ENCODE measurements at places on chromosomes 5 and 9.

GRCh38 chr5:7904170-7904569 lies 35.2 kb downstream of the MTRR start:
- DNase-seq, result no peak

DNA sequence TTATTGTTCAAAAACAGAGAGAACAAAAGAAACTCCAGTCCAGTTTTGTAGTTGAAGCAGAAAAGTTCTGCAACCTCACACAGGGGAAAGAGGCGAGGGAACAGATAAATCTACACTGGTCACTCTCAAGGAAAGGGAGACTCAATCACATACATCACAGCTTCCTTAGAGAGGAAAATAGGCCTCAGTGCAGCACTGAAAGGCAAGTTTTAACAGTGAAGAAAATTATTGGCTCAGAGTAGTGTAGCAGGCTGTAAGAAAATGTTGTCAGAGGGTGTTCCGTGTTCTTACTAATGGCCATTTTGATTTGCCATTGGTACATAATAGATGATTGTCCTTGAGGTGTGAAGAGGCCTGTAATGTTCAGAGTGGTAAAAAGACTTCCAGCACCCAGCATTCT lies 530.0 kb upstream of the CDH6 start:
- no peak for DNase-seq

GRCh38 chr5:85132269-85132668 lies 747.6 kb upstream of the EDIL3 start:
- no peak for DNase-seq

DNA sequence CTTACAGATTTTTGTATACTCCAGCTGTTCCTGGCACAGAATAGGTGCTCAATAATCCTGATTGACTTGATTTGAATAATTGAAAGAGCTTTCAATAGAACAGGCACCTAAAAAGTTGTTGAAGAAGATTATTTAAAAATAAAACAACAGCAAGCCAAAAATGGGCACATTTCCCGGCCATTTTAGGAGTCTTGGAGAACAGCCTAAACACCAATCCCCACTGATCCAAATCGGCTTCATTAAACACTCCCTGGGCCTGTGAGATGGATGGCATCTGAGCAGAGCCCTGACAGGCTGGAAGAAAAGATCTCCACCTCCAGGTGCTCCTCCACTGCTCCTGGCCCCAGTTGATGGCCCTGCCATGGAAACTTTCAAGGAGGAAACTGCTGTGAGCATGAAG lies 213.3 kb downstream of the MAN2A1 start:
- DNase-seq, result no peak

DNA sequence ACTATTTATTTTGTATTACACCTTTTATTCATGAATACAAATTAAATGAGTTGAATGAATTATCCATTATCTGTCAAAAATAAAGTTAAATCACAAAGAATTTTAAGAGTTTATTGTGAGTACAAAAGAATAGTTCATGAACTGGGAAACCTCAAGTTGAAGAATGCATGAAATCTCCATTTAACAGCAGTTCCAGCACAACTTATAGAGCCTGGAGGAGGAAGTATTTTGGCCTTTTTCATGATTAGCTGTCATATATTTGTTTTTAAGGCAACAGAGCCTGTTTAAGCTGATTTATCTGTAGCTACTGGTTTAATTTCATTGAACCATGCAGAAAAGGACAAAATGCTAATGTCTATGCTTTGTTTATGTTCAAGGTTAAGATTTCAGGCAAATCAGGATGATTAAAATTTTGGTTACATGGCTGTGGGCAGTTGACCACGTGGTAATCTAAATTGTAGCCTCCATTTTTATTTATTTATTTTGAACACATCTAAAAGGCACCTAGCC lies 12.2 kb downstream of the SPINK1 start:
- no peak for DNase-seq

- DNase-seq, result no peak
Observed at GRCh38 chr5:31196309-31196708, 2.8 kb downstream of the CDH6 start.

GRCh38 chr5:153523211-153523610 lies 32.7 kb downstream of the GRIA1 start:
- DNase-seq, result no peak

GRCh38 chr5:177303121-177303924 lies at the start of the genes PRELID1 and RAB24:
Gene PRELID1, plus strand, starts transcription at chr5:177303799. Its CDS starts 187 bp downstream, at chr5:177303986.
Gene RAB24, minus strand, starts transcription at chr5:177303719. Its CDS starts 431 bp downstream, at chr5:177303288.
- peak; percentile 55 for DNase-seq

GRCh38 chr9:127548352-127548881 lies 63.7 kb upstream of the STXBP1 start:
- no peak for DNase-seq

DNA sequence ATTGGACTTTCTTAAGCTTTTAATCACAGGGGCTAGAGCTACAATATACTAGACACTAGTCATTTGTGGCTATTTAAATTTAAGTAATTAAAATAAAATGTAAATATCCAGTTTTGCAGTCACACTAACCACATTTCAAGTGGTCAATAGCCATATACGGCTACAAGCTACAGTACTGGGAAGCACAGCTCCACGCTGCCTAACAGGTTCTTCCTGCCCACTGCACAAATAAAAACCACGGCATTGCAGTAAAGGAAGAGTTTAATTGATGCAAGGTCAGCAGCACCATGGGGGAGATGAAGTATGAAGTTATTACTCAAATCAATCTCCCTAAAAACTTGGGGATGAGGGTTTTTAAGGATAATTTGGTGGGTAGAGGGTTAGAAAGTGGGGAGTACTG lies 134.1 kb downstream of the LURAP1L start:
- DNase-seq, result peak; percentile 44

GRCh38 chr5:109324931-109325330 lies 84.8 kb downstream of the PJA2 start:
- no peak for DNase-seq

GRCh38 chr9:24011881-24012280 lies 185.8 kb upstream of the ELAVL2 start:
- no peak for DNase-seq

DNA sequence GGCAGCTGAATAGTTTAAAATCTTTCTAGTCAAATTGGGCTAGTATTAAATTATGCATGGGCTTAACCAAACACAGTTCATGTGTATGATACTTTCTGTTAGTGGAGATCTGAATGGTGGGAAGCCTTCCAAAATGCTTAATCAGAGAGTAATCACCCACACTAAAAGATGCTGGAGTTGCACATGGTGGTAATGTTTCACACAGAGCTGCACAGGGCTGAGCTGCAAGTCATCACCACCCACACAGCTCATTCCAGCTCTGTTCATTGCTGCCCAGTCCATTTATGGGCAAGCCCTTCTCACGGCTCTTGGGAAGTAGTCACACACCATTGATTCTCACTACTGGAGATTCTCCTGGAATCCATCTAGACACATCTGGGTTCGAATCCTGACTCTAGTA lies 351.5 kb upstream of the KCNN2 start:
- no peak for DNase-seq

- no peak for DNase-seq
Observed at GRCh38 chr9:124297551-124297901, 39.8 kb downstream of the NEK6 start.

- no peak for DNase-seq
Observed at GRCh38 chr5:179275941-179276837, 69.1 kb downstream of the ADAMTS2 start.

- DNase-seq, result no peak
Observed at GRCh38 chr9:89811356-89811755, 206.5 kb downstream of the GADD45G start.

DNA sequence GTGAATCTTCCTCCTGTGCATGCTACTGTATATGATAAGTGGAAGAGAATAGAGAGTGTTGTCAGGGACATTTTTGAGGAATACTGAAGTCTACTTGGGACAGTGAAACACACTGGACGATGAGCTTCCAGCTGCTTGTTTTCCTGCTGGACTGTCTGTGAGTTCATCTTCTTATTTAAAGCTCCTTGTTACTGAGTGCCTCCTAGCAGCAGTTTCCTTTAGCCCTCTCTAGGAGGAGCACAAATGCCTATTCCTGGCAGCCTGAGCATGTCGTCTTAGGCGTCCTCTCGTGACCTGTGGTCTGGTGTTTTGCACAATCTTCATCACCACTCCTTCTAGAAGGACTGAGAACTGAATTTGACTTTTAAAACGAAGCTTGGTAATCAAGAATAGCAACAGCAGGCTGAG lies 43.8 kb downstream of the ANKRD33B start:
- no peak for DNase-seq

DNA sequence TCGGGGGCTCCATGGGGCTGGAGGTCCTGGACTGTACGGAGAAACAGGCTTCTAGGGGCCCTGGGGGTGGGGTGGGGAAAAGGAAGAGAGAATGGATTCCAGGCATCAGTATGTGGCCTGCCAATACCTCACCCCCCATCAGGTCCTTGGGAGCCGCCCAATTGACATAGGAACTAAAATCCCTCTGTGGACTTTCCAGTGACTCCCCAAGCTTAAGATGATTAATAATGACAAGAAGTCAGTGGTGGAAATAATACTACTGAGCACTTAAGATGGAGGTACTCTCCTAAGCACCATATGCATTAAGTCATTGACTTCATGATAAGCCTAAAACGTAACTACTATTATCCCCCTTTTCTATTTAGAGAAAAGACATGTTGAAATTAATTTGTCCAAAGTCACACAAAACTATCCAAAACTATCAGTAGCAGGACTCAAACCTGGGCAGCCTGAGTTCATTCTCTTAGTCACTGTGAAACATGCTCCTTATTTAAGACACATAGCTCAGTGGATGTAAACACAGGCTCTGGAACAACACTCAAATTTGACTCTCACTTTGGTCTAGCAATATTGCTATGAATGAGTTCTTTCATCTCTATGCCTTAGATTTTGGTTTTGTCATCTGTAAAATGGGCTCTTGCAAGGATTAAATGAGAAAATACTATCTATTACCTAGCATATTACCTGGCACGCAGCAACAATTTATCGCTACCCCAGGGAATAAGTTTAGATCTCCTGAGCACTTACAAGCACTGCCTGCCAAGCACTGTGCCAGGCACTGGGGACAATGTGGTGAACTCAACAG lies 9.5 kb downstream of the SPRY4 start:
- DNase-seq, result no peak
